ENCODE measurements at places on chromosomes 16 and 17. TPM values are rescaled to one million over a fixed set of nuclear protein-coding genes. Genes with fewer than 3 reads are reported as not detected.

DNA sequence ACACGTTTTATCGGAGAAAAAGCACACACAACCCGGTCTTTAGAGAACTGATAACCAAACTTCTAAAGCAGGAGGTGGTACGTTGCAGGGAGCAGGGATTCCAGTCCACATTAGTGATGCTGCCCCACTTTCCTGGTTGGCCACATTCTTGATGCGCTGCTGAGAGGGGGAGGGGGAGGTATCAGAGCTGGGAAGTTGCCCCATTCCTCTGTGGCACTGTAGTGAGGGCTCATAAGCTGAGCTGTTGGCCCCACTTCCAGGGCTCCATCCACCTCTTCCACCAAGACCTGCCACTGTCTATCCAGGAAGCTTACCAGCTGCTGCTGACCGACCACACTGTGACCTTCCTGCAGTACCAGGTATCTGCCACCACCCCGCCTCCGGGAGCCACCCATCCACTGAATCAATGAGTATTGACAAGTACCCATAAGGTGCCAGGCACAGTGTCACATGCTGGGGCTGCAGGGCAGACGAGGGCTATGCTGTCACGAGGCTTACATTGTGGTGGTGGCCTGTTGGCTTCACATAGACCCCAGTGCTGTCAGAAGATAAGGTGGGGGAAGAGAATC lies 1.1 kb downstream of the TSEN54 start:
- DNase-seq, result no peak

DNA sequence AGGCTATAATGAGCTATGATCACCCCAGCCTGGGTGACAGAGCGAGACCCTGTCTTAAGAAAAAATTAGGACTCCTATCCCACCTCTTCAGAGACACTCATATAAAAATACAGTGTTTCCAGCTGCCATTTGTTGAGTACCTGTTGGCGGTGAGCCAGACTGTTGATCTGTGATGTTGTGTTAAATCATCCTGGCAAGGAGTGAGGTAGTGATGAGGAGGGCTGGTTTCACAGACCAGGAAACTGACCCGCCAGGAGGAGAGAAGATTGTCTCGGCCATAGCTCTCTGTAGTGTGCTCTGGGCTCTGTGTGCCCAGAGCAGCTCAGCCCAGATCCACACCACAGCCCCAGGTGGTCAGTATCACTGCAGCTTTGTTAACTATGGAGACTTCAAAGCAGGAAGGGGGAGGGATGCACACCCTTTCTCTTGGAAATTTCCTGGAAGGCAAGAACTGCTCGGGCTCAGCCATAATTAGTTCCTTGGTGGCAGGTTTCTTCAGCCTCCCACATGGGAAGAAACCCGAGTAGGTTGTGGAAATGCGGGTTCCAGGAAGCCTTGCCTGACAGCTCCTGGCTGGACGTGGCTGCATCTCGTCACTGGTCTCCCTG lies 343.0 kb downstream of the SNX29 start:
- DNase-seq, result no peak

- DNase-seq, result no peak
Observed at GRCh38 chr16:63983401-63983800, 1138.5 kb downstream of the CDH11 start.

ACSM3 gene
- 2.8 TPM for total RNA-seq

SLC2A4 gene
- total RNA-seq, result 6.1 TPM
